ENCODE measurements at places on chromosomes 13 and 19.

- no peak for DNase-seq
Observed at GRCh38 chr19:2982983-2983350, 5.6 kb downstream of the TLE6 start.

DNA sequence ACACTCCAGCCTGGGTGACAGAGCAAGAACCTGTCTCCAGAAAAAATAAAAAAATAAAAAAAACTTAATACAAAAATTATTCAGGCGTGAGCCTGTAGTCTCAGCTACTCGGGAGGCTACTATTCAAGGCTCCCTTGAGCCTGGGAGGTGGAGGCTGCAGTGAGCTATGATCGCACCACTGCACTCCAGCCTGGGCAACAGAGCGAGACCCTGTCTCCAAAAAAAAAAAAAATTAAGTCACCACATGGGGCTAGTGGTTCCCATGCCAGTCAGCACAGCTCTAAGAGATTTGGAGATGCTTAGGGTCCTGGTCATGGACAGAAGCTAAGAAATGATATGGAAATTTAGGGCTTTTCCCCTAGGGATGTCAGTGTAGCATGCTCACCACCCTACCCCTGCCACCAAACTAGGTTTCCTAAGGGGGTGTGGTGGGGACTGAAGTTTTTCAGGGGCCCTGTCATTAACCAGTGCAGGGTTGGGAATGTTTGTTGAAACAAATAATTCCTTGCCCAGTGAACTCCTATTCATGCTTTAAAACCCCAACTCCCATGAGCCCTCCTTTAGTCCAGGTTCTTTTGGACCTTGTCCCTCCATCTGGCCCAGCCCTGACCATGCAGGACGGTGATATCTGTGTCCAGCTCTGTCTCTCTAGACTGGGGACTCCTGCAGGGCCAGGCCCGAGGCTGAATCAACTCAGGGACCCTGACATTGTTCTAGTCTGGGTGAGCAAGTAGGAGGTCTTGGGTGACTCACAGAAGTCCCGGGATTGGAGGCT is 1.8 kb downstream of the FCHO1 start:
- DNase-seq = no peak

DNA sequence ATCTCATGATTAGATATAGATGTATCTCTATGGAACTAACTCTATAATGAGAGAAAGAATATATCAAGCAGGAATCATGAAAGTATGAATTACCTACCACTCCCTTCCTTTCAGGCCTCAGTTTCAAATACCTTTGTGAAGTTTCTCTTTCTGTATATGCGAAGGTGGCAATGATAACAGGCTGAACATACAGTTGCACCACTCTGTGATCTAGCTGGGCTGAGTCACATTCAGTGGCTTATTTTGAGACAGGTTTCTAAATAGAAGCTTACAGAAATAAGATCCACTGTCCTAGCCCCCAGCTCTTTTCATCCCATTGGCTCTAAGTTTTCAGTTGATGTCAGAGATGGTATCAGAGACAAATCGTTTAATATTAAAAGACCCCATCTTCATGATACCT is 662.0 kb downstream of the SLITRK1 start:
- DNase-seq = no peak

GRCh38 chr19:12913011-12913561 is 6.0 kb downstream of the SYCE2 start:
- no peak for DNase-seq

DNA sequence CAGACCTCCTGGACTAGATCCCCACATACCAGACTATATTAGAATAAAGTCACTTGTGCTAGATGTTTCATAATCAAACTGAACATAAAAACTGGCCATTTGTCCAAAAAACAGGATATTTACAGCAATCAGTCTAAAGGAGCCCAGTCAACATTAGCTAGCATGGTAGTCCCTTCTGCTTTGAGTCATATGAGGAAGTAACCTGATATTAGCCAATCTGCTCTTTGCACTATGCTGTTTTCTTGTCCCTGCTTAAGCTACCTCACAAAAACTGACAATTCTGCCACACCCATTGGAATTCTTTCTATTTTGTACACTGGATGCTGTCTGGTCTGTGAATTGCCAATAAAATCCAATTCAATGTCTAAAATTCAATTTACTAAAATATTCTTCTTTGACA is 1824.2 kb downstream of the OLFM4 start:
- no peak for DNase-seq

DNA sequence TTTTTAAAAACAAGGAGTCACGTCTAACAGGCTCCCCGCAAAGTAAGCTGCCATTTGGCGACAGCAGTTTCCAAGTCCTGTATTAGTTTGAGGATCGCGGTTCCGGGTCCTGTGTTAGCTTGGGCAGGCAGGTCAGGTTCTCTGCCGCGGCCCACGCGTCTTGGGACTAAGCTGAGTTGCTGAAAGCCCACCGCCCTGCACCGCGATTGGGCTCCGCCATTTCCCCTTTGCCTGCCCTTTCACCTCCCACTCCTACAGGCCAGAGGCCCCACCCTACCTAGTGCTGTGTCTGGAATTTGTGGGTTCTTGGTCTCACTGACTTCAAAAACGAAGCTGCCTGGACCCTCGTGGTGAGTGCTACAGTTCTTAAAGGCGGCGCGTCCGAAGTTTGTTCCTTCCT is 6.8 kb downstream of the PARP4 start:
- no peak for DNase-seq

- no peak for DNase-seq
Observed at GRCh38 chr19:46404753-46405468, 8.5 kb downstream of the CCDC8 start.

GRCh38 chr19:18058208-18059009 is 28.3 kb downstream of the IL12RB1 start:
- peak; percentile 81 for DNase-seq

DNA sequence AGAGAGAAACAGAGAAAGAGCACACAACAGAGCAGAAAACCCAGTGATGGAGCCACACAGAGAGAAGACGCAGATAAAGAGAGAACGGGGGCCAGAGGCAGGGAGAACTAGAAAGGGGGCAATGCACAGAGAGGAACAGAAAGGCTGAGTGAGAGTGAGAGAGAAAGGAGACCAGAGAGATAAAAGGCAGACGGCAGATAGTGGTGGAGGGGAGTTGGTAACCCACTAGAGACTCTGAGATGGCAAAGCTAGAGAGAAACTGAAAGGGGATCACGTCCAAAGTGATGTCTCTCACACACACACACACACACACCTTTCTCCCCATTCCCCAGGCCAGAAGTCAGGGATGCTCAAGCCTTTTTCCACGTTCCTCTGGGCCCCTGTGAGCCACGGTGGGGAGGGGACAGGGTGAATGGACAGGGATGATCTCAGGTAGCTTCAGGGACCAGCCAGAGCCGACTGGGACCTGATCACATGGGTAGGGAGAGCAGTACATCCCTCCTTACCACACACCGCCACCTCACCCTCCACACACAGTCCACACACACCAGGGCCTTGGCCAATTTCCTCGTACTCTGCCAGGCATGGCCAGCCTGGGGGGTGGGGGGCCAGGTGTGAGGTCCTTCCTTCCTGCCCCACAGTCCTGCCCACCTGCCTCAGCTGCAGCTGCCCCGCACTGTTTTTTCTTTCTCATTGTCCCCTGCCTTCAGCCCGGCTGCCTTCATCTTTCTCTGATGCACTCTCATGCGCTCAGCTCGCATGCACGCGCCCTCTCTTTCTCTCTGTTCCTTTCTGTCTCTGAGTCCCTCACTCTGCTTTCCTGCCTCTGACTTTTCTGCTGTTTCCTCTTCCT is 22.5 kb upstream of the POU2F2 start:
- DNase-seq = no peak

DNA sequence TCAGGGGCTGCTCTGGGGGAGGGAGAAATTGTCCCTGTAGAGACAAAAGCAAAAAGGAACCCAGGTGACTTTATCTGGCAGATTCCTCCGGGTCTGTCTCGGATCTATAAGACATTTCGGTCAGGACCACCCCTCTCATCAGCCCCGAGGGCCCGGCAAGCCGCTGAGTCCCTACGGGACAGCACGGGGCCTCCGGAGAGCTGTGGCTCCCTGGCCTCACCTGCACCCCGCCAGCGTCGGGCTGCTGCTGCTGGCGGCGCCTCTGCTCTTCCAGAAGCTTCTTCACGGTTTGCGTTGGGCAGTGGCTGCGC is 1.9 kb downstream of the NFKBID start:
- DNase-seq = no peak

DNA sequence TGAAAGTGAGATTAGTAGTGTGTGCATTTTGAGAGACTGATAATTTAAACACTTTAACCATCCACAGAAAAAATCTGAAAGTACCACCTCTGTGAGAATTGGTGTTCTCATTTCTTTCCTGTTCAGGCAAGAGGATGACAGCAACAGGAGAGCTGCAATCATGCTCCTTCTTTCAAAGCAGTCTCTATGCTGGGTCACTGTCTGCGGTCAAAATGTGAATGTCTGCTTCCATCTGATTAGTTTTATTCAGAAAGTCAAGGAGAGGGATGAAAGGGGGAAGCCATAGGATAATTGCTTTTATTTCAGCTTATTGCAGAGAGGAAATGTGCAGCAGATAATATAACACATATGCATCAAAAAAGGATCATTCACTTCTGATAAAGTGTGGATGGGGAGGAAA is 314.0 kb upstream of the GPC6 start:
- no peak for DNase-seq

DNA sequence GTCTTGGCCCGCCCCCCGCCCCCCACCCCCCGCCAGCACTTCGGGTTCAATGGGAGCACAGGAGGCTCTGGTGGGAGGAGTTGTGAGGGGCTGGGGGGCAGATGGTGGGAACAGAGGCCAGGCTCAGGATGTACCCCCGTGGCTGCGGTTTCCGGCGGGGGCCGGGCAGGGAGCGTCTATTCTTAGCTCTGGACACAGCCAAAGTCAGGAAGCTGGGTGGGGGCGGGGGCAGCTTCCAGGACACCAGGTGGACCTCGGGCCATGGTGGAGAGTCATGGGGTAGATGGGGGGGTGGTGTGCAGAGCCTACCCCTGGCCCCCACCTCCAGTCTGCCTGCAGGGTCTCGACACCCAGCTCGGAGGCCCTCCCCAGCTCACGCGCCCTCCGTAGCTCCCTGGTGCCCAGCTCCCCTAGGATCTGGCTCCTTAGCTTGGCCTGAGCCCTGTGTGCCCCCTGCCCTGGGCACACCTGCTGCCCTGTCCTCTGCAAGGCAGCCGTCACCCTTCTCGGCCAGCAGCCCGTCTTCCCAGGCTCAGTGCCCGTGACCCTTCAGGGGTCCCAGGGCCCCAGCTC is 2.2 kb upstream of the TBXA2R start:
- no peak for DNase-seq

GRCh38 chr13:75839406-75839805 is 203.3 kb downstream of the LMO7 start:
- no peak for DNase-seq

DNA sequence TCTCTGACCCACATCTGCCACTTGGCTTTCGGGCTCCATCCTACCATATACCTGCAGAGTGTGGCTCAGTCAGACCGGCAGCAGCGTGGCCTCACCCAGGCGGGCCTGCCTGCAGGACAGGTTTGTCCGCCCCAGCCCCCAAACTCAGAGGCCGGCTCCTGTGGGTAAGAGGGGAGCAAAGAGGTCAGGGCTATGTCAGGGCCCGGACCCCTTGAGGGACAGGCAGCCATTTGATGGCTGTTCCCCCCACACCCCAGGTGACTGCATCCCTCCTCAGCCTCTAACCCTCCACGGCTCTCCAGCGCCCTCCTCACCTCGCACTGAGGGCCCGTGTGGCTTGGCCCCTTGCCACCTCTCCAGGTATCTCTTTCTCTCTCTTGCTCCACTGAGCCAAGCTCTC is 12.3 kb upstream of the ZBTB32 start:
- no peak for DNase-seq

DNA sequence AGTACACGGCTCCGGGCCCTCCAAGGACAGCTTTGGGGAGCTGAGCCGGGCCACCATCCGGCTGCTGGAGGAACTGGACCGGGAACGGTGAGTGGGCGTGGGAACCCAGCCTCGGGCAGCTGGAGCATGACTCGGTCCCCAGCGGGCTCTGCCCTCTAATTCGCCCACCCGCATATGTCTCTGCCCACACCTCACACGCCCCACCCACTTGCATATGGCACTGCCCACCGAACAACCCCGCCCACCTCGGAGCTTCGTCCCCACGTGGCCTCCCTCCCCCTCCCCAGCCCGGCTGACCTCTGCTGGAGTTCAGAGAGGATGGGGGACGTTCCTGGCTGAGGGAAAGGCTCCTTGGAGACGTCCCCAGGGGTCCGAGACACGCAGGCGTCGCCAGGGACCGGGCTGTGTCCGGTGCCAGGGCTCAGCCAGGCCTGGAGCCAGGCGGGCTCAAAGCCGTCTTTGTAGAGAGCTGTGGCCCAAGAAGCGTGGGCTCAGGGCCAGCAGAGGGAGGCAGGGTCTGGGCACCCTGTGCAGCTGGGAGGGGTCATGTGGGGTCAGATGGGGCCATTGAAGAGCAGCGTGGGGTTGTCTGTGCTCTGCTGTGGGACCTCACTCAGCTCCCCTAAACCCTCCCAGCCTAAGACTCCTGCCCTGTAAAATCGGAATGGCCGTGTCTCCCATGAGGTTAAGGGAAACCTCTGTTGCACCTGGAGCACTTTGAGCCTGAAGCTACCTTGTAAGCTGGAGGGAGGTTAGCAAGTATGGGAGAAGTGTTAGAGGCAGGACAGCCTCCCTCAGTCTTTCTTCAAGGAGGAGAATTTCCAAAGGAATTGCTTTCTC is 3.8 kb downstream of the APC2 start:
- DNase-seq = no peak

GRCh38 chr13:74115133-74115532 is 19.1 kb downstream of the KLF12 start:
- no peak for DNase-seq

DNA sequence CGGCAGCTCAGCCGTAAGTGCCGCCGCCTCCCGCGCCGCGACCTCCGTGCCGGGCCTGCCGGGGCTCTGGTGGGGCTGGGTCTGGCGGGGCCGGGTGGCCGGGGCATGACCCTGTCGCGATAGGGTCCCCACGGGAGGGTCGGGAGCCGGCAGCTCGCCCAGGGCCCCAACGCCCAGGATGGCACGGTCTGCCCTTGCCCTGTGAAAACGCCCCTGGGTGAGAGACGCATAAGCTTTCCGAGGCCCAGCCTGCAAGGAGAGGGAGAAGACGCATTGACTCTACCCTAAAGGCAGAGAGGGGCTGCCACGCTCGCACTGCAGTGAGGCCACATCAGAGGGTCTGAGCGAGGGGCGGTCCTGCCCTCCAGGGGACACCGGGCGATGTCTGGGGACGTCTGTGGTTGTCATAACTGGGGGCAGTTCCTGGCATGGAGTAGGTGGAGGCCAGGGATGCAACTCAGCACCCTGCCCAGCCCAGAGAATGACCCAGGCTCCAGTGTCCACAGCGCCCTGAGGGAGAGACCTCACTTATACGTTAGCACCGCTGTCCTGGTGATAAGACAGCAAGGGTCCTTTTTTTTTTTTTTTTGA is 539 bp downstream of the ZNF554 start:
- DNase-seq = no peak

GRCh38 chr19:38700350-38700901 is 43.8 kb downstream of the CAPN12 start:
- no peak for DNase-seq
